ENCODE measurements at places on chromosomes 7 and 10.

DNA sequence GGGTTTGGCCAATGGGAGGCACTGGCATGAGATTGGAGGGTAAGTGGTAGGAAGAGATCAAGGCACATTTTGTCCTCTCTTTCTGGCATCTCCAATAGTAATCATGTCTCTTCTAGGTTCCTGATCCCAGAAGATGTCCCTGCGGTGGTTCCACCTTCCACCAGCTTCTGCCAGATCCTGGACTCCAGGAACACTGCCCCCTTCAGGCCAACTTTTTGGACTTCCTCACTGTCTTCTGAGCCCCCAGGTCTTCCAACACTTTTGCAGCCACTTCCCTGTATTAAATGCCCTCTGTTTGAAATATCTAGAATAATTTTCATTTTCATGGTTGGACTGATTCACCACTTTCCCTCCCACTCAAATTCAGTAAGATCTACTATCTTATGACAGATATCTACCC is 60.9 kb downstream of the BAMBI start:
- DNase-seq, result no peak

GRCh38 chr7:30654296-30655090 is 27.8 kb downstream of the CRHR2 start:
- DNase-seq, result no peak

GRCh38 chr10:72076756-72077155 is 11.6 kb downstream of the SPOCK2 start:
- no peak for DNase-seq

DNA sequence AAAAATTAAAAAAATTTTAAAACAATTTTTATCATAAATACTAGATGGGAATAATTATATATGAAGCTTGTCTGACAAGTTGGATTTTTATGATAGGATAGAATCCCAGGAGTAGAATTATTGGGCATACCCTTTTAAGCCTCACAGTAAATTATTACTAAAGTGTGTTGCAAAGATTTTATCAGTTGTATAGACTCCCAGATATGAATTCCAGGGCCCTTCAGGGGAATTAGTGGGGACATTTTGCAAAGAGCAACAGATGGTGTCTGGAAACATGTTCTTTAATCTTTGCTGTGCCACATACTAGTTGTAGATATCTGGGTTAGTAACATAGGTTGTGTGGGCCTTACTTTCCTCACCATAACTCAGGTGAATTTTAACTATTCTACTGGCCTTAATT is 28.7 kb downstream of the ZEB1 start:
- no peak for DNase-seq

DNA sequence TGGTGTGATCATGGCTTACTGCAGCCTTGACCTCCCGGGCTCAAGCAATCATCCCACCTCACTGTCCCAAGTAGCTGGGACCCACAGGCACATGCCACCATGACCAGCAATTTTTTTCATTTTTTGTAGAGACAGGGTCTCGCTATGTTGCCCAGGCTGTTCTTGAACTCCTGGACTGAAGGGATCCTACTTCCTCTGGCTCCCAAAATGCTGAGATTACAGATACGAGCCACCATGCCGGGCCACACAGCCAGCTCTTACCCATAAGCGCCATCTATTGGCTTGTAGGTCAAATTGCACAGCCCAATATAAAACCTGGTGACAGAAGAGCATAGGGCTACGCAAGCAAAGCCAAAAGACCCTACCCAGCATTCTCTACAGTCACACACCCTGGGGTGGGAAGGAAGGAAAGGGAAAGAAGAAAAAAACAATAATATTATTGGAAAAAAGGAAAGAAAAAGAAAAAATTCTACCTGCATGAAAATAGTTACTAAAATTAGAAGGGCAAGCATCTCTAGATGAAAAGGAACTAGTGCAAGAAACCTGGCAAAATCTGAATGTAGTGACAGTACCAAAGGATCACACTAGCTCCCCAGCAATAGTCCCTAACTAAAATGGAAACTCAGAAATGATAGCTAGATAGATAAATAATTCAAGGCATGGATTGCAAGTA is 29.4 kb upstream of the AMPH start:
- DNase-seq, result peak; percentile 6

GRCh38 chr7:2512713-2513112 is 6.9 kb upstream of the LFNG start:
- no peak for DNase-seq

DNA sequence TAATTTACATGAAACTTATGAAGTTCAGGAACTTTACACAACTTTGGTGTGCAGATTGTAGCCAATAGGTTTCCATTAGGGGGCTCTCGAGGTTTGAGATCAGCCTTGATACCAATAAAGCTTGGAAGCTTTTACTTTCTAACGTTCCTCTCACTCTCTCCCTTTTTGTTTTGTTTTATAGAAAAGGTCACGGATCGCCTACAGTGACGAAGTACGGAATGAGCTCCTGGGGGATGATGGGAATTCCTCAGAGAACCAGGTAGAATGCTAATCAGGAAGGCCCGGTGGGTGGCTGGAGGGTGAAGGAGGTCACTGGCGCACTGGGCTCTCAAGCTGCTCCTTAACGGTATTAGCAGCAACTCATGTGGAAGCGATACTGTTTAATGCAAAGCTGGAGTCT is 79.9 kb downstream of the VTI1A start:
- DNase-seq, result no peak

- DNase-seq, result no peak
Measured at GRCh38 chr7:94022550-94022949, 18.4 kb upstream of the BET1 start.

DNA sequence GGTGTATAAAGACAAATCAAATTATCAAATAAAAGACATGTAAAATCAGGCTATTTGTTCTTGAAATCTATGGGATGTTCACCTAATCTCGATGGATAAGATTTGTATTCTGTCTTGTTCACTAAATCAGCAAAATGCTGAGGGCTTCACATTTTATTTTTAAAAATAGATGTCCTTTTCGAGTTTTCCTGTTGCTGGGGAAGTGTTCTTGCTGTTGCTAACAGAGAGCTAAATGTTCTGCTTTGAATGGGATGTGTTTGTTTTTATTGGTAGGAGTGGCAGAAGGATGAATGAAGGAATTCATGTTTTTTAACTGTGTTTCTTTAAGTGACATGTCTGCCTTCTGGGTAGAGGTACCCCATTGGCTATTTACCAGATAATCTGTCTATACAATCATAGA is 7.3 kb upstream of the SNX13 start:
- no peak for DNase-seq

DNA sequence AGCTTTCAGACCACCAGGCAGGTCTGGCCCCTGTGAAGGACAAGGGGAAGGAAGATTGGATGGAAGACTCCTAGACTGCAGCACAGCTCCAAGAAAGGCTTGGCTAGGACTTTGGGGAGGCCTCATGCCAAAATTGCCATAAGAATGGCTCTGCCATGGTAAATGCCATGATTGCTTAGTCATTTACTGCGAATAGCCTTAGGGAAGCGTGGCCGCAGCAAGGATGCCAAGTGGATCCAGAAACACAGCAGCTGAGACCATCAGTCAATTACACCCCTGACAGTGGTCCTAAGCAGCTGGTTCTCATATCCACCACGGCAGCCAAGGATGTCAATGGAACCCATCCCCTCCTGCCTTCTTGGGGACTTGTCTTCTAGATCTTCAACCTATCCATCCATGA is 88.2 kb upstream of the AUTS2 start:
- no peak for DNase-seq

- DNase-seq, result no peak
Measured at GRCh38 chr7:70005891-70006260, 407.6 kb downstream of the AUTS2 start.

GRCh38 chr10:126066456-126066855 is 170.1 kb downstream of the FANK1 start:
- no peak for DNase-seq

DNA sequence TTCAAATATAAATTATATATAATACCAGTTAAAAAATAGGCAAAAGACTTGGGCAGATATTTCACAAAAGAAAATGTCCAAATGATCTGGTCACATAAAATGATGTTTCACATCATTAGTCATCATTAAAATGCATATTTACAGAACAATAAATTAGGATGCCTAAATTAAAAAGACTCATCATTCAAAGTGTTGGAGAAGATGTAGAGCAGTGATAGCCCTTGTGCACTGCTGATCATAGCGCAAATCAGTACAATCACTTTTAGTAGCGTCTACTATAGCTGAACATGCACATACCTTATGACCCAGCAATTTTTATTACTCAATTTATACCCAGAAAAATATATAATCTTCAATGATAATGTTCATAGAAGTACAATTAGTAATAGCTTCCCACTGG is 333.3 kb upstream of the ETV1 start:
- no peak for DNase-seq

- no peak for DNase-seq
Measured at GRCh38 chr7:118938845-118939244, 714.3 kb downstream of the ANKRD7 start.

DNA sequence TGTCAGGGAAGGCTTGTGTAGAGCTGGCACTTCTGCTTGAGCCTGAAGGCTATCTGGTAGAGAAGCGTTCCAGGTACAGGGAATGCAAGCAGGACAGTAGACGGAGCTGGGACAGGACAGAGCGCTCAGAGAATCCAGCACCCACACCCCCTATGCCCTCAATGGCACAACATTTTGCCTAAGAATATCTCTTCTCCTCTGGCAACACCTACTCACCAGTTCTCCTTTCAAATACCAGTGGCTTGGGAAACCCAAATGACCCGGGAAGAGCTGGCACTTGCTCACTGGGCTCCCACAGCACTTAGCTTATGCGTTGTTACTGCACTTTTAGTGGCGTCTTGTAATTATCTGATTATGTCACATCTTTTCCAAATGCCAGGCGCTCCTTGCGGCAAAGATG is 118.6 kb downstream of the RNF216 start:
- no peak for DNase-seq

GRCh38 chr7:43888993-43889945 is 17.1 kb downstream of the URGCP start:
- DNase-seq, result no peak

DNA sequence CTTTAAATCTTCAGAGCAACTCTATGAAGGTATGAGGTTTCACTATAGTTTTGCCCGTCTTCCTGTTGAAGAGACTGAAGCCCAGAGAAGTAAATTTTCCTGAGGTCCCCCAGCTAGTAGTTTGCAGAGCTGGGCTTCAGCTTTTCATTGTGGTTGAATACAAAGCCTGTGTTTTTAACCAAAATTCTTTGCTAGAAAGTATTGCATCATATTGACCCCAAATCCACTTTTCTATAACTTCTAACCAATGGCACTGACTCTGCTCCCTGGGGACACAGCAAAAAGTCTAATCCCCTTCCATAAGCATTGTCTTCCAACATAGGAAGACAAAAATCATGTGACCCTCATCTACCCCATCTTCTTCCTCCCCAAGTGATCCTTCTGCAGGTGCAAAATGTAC is 93.0 kb downstream of the KCNMA1 start:
- no peak for DNase-seq

DNA sequence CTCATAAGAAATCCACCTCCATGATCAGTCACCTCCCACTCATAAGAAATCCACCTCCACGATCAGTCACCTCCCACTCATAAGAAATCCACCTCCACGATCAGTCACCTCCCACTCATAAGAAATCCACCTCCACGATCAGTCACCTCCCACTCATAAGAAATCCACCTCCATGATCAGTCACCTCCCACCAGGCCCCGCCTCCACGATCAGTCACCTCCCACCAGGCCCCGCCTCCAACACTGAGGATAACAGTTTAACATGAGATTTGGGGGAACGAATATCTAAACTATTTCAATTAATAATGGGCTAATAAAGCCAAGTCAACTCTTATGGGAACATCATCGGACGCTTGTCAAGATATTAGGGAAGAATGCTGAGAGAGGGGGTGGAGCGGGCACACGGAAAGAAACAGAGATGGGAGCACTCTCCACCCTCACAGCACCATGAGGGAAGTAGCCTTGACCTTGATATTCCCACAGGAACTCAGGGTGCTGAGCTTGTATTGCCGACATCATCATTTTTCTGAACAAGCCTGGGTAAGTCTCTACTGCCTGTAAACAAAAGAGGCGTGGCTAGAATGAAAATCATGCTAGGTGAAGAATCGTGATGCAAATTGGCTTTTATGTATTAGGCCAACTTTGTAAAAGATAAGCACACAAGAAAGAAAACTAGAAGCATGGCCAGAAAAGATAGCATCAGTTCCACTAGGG is 303.5 kb upstream of the KLF6 start:
- no peak for DNase-seq

DNA sequence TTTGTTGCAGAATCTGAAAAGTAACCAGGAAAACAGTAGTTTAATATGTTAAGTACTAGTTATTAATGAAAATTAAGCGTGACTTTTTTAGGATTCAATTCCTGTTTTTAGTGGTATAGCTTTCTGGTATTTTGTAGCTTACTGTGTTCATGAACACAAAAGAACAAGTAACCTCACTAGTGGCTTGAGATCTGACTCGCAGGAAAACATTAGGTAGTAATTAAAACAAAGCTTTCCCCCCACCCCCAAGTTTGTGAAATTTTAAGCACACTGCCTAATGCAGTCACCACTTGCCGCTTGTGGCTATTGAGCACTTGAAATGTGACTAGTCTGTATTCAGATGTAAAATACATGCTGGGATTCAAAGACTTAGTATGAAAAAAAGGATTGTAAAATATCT is 102.5 kb upstream of the RPA3 start:
- DNase-seq, result no peak

GRCh38 chr10:25142116-25142864 is 32.5 kb upstream of the GPR158 start:
- no peak for DNase-seq

DNA sequence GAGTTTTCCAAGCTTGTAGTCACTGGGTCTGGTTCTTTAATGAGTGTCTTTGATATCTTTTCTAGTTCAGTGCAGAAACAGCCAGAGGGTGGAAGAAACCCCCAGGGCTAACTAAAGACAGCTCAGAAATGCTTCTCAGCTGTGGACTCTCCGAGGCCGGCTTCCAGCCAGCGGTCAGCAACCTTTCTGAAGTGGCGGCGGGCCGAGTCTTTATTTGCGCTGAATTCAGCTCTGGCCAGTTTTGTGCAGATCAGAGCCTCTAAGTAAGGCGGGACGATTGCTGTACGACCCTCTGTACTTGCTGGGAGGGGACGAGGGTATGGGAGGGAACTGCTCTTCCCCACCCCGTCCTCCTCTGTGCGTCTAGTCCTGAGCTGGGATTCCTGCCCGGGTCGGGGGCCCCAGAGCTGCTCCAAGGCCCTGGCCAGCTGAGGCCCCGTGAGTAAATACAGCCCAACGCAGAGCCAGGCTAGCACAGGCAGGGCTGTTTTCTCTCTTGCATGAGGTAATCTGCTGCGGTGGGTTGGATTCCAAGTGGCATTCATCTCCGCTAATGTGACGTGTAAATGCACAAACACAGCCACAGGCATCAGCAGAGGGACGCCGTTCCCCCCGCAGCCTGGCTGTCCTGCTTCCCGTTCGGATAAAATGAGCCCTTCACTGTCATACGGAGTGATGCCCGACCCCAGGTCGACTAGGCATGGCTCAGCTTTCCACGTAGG is 159.8 kb downstream of the PIP4K2A start:
- DNase-seq, result no peak

- no peak for DNase-seq
Measured at GRCh38 chr7:79420464-79420863, 33.0 kb downstream of the MAGI2 start.

DNA sequence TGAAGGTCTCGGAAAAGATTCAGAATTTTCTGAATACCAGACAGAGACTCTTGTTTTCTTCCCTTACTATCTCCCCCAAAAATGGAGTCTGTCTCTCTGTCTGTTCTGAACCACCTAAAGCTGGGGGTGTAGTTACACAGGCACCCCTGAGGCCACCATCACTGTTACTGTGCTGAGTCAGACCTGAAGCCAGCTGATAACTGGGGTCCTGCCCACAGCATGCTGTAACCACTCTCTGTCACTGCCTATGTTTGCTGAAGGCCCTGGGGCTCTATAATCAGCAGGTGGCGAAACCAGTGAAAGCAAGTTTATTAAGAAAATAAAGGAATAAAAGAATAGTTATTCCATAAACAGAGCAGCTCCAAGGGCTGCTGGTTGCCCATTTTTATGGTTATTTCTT is 575.2 kb upstream of the POT1 start:
- DNase-seq, result no peak
